Astrocyte of the hippocampus (primary cell): ENCODE measurements at places on chromosomes 2 and 18.

- no peak for DNase-seq
Measured at GRCh38 chr2:107276034-107276433, 390.1 kb upstream of the ST6GAL2 start.

- peak; percentile 68 for DNase-seq
Measured at GRCh38 chr2:76197842-76198448, 487.2 kb upstream of the GCFC2 start.

DNA sequence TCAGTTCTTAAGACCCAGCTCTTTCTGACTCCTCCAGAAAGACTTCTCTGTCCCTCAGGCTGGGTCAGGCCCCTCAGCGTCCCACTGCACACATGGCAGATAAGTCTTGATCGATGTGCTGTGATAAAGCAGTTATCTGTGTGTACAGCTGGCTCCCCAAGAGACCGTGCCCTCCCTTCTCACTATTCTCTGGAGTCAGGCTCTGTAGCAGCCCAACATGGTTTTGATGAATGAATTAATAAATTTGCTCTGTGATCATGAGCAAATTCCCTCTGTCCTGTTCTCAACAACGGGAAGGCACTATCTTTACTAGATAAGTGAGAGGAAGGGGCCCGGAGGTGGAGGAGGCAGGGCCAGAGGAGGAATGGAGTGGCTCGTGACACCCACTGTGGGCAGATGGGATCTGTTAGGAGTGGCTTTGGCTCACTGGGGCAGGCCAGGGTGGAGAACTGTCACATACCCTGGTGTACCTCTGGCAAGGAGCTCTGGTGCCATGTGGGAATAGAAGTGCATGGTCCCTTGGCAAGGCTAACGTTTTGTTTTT is 48.3 kb downstream of the ZFP36L2 start:
- no peak for DNase-seq

DNA sequence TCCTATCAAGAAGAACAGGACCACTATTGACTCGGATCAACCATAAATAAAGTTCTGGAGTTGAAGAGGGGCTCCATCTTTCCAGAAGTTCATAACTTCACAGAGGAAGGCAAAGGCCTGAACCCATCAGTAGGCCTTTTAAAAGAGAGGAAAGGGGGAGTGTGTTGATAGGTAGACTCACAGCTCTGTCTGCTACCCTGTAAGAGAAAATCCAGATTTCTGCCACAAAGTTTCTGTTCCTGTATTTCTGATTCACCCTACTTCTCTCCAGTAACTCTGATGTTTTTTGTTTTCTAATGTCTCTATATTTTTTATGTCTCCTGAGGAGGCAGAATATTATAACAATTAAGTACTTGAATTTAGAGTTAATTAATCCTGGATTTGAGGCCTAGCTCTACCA is 564.0 kb downstream of the TNS1 start:
- no peak for DNase-seq

- no peak for DNase-seq
Measured at GRCh38 chr2:74186038-74186437, 7.4 kb upstream of the MOB1A start.

- DNase-seq, result no peak
Measured at GRCh38 chr2:68774569-68775271, 40.1 kb downstream of the ARHGAP25 start.

DNA sequence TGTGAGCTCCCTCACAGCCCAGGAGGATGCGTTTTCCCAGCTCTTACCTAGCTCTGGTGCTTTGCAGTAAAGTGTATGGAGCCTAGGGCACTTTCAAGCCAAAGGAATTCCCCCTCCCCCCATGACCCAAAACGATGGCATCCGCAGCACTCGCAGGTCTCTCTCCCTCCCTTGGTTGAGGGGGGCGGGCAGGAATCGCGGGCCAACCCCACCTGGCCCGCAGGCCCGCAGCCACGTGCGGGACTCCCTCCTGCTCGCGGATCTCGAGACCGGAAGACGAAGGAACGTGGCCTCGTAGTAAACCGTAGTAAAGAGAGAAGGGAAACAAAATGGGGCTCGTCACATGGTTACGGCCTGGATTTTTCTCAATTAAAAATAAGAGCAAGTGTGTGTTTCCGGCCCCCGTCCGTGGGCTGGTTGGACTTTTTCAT is 8.5 kb downstream of the IRS1 start:
- DNase-seq, result no peak

- DNase-seq, result no peak
Measured at GRCh38 chr18:64091526-64091925, 57.4 kb downstream of the LINC00305 start.

- no peak for DNase-seq
Measured at GRCh38 chr2:127309468-127309867, 15.5 kb upstream of the ERCC3 start.

GRCh38 chr2:241562269-241562891 is 3.8 kb downstream of the BOK start:
- DNase-seq, result no peak

DNA sequence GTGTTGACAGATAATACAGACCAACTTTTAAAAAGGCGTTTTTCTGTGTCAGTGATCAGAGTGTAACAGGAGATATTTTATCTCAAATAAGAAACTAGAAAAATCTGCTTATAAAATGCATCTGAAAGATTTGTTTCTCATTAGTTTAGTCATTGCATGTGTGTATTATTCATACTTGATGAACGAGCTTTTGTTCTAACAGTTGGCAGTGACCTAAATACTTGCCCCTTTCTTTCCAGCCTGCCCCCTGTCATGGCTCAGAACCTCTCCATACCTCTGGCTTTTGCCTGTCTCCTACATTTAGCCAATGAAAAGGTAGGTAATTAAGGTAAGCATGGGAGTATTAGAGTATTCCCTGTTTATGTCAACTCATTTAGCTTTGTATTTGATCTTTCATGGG is 33.6 kb downstream of the NCAPH start:
- DNase-seq, result no peak

DNA sequence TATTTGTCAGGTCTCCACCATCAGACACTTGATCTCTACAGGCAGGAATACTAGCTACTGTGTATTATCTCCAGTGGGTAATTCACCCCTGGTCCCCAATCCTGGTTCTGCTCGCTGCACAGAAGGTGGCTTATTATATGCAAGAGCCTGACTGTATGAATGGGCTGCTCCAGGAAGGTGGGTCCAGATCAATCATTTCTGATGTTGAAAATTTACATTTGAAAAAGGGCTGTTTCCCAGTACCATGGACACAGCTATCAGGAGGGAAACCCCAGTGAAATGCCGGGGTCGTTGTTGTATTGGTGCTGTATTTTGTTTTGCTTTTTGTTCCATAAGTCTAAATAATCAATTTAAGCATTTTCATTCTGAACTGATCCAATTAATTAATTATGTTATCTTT is 367.6 kb downstream of the RND3 start:
- DNase-seq, result no peak

- no peak for DNase-seq
Measured at GRCh38 chr2:19028587-19029375, 329.6 kb downstream of the OSR1 start.

DNA sequence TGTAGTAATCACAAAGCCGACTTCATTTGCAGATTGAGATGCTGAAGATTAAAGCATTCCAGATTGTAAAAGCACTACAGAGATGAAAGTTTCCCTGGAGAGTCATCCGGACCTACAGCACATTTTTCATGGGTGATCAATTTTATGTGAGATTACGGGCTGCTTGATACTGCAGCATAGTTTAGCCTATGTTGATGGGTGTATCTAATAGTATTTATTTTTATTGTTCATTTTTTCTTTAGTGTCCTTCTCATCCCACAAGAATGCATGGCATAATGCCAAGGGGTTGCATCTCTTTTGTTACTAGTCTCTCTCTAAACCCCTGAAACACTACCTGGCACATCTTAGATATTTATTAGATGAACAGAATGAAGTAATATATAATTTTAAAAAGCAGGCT is 240.4 kb downstream of the MBD2 start:
- no peak for DNase-seq

DNA sequence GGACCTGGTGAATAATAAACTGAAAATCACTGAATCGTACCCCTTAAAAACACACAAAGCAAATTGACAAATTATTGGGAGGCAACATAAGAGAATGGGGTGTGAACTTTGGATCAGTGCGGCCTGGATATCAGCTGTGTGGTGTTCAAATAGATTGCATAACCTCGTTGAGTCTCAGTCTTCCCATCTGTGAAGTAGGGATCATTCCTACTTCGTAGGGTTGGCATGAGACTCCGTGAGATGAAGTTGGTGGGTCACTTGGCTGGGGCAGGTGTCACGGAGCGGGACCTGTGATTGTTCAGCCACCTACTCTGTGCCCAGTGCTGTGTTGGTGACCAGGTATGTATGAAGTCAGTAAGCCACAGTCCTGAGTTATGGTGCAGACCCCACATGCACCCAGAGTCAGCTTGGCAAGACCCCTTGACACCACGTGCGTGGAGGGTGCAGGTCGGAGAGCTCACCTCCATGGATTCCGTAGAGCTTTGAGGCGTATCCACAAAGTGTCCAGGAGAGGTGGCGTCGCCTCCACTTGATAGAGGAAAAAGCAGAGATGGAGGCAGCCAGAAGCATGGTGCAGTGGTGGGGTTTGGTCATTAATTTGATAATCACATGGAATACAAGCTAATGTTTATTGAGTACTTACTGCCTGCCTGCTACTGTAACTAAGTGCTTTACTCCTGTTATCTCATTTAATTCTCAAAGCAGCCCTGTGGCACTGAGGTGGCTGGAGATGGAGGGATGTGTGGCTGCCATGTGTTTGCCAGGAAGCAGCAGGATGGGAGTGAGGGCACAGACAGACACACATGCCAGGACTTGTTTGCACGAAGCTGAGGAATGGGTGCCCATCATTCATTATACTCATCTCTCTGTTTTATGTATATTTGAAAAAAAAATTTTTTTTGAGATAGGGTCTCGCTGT is 35.8 kb downstream of the HPCAL1 start:
- DNase-seq, result no peak

DNA sequence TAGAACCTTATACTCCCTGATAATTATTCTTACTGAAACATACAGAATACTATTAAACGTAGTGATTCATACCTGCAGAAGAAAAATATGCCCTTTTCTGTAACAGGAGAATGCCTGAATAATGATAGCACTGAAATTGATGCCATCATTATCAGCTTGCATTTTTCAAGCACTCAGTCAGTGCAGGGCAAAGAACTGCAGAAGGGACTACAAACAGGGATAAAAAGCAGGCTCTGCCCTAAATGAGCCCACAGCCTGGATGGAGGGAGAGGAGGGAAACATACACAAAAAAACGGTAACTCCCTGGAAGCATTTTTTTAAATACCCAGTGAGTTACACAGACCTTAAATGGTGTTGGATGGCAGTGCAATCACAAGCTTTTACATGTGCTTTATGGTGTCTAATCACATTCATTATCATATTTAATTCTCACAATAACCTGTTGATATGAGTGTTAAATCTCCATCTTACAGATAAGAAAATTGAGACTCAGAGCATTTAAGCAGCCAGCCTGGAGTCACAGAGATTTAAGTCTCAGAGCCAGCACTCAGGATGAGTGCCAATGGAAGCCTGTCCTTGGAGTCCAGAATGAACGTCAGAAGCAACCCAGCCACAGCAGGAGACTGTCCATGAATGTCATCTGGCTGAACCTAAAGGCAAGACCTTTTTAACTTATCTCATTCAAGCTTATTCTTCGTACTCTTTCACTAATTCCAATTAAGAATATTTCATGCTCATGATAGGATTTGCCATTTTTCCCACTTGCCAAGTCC is 139.3 kb upstream of the CTNNA2 start:
- no peak for DNase-seq

- no peak for DNase-seq
Measured at GRCh38 chr2:189830510-189830909, 46.3 kb downstream of the PMS1 start.

- DNase-seq, result no peak
Measured at GRCh38 chr2:12087175-12087574, 340.7 kb downstream of the LPIN1 start.

- no peak for DNase-seq
Measured at GRCh38 chr2:120229341-120229740, 6.1 kb upstream of the TMEM185B start.

DNA sequence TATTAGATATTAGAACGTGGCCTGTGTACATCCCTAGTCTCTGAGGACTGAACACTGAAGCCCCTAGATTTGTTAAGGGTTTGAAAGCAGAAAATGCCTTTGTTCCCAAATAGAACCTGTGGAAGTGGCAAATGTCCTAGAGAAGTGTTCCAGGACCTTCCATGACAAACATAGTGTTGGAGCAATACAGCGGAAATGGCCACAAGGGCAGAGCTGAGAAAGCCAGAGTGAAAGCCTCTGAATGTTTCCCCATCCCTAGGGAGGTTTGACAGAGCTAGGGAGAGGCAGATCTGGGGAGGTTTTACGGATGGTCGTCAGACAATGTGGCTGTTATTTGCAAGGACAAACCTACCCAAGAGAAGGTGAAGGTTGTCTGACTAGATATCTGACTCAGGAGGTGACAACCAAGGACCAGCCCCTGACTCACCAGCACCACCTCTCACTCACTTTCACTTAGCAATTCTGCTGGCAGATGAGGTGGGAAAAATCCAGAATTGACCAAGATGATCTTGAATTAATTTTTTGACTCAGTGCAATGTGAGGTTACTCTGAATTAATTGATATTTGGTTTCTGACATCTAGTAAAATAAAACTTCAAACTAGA is 24.1 kb downstream of the RBM43 start:
- peak; percentile 11 for DNase-seq

GRCh38 chr2:211793690-211794089 is 744.9 kb downstream of the ERBB4 start:
- DNase-seq, result no peak

DNA sequence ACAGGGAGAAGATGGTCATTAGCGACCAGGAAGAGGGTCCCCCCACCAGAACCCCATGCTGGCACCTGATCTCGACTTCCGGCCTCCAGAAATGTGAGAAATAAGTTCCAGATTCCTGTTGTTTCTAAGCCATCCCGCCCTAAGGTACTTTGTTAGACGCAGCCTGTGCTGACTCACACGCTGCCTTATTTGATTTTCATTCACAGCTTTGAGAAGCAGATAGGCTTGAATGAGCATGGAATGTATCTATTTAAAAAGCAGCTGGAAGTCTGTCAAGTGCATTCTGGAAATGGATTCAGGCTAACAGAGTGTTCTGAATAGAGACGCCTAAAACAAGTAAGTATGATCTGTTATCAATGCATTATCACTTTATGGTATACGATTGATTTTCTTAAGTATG is 8.3 kb upstream of the IL1R2 start:
- peak; percentile 92 for DNase-seq

GRCh38 chr2:52345082-52345481 is 1313.2 kb upstream of the NRXN1 start:
- DNase-seq, result no peak

- no peak for DNase-seq
Measured at GRCh38 chr2:240831594-240832204, 11.7 kb upstream of the KIF1A start.

DNA sequence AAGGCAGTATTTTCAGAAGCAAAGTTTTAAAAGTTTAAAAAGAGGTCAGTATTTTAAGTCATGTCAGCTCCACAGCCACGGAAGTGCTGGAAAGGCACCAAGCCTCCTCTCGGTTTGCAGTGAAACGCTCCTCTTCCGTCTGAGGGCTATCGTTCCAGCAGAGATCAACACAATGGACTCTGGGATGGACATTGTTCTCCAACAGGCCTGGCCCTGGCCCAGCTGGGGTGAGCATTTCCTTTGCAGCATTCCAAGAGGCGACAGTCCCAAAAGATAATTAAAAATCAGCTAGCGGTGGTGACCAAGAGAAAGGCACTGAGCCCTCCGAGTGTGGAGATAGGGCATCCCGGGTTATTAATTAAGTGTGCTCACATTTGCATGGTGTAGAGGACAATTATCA is 95.9 kb upstream of the LCLAT1 start:
- no peak for DNase-seq
